ENCODE measurements at places on chromosomes 6 and 20. TPM values are rescaled to one million over a fixed set of nuclear protein-coding genes. Genes with fewer than 3 reads are reported as not detected.

The GDAP1L1 gene
- total RNA-seq: not detected

The LPA gene
- not detected for total RNA-seq

The SLC2A10 gene
- 13.1 TPM for total RNA-seq

The OXT gene
- total RNA-seq: 1.5 TPM

The KHDC1 gene
- total RNA-seq: 0.35 TPM

The SLC24A3 gene
- total RNA-seq: 16.9 TPM

The SLC4A11 gene
- total RNA-seq: 1.2 TPM

The FOXC1 gene
- 7.6 TPM for total RNA-seq

The FAM209A gene
- total RNA-seq: 0.45 TPM

The TENT5A gene
- total RNA-seq: 15.2 TPM

The SLC52A3 gene
- total RNA-seq: 2.2 TPM

The SLC17A3 gene
- total RNA-seq: not detected

The PACRG gene
- not detected for total RNA-seq

The PET117 gene
- 15.0 TPM for total RNA-seq

The COL19A1 gene
- not detected for total RNA-seq

The PPIL6 gene
- total RNA-seq: 2.3 TPM

The SLPI gene
- total RNA-seq: 16.5 TPM

The LINC00237 gene
- not detected for total RNA-seq

The ELOVL5 gene
- total RNA-seq: 392 TPM
